ENCODE measurements at places on chromosomes 12 and 14.
A peak's percentile ranks its signal among the peaks of the same experiment; 100 is the strongest.

- H3K27me3 ChIP-seq: peaks cover 92% of the 10 kb centered on the region
- no peak overlapping the region for H3K27ac ChIP-seq
- peaks cover 36% of the 10 kb centered on the region for H3K4me1 ChIP-seq
Observed at GRCh38 chr12:114691196-114691595, 7.2 kb upstream of the TBX3 start.

DNA sequence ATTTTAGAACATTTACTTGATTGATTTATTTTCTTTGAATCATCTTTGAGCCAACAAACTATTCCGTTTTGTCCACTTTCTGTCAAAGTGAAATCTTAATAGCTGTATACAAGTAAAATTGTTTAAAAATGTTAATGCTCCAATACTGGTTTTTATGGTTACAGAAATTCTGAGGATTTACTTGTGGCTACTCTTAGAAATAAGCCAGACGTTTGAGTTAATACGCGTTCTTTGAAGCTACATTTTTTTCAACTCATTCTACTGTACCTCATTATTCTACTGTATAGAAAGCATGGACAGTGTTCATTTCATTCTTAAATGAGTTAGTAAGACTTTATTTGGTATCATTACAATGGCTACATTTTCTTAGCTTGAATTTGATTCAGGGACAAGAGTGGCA, 996.2 kb upstream of the FLRT2 start:
- H3K4me3 ChIP-seq: no peak overlapping the region
- no peaks in the 10 kb centered on the region for H3K4me1 ChIP-seq
- H3K27me3 ChIP-seq: peaks cover 3% of the 10 kb centered on the region
- no peaks in the 10 kb centered on the region for H3K36me3 ChIP-seq
- no peak overlapping the region for H3K27ac ChIP-seq

GRCh38 chr12:76778364-76778763, 14.4 kb downstream of the ZDHHC17 start:
- H3K27ac ChIP-seq: peak overlapping the region; percentile 54
- no peaks in the 10 kb centered on the region for H3K27me3 ChIP-seq
- H3K4me3 ChIP-seq: no peak overlapping the region
- DNase-seq: no peak
- peaks cover 5% of the 10 kb centered on the region for H3K36me3 ChIP-seq

GRCh38 chr12:69350002-69350626, 1.9 kb downstream of the LYZ start:
- no peak for DNase-seq
- H3K27ac ChIP-seq: no peak overlapping the region
- no peaks in the 10 kb centered on the region for H3K27me3 ChIP-seq
- peak overlapping the region; percentile 4 for H3K4me3 ChIP-seq
- H3K36me3 ChIP-seq: no peaks in the 10 kb centered on the region
- peaks cover 29% of the 10 kb centered on the region for H3K4me1 ChIP-seq

DNA sequence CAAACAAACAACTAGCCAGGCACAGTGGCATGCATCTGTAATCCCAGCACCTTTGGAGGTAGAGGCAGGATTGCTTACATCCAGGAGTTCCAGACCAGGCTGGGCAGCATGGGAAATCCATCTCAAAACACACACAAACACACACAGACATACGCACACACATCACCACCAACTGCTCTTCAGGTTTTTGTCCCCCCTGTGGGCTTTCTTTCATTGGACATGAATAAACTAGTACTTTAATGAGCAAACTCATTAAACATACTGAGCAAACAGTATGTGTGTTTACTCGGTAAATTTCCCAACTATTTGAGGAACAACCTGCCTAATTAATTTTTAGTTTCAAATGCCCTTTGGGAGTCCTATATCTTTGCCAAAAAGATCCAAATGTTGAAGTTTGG, 10.1 kb upstream of the RASSF3 start:
- peaks cover 3% of the 10 kb centered on the region for H3K27me3 ChIP-seq
- H3K4me3 ChIP-seq: no peak overlapping the region
- H3K36me3 ChIP-seq: peaks cover 1% of the 10 kb centered on the region
- peak overlapping the region; percentile 66 for H3K27ac ChIP-seq

Data from progenitor cell of endocrine pancreas (in vitro differentiated cells).